ENCODE measurements at places on chromosomes 7 and 10.
A peak's percentile ranks its signal among the peaks of the same experiment; 100 is the strongest.

GRCh38 chr10:49300140-49300974 lies 1.4 kb downstream of the C10orf71 start:
- DNase-seq = no peak

DNA sequence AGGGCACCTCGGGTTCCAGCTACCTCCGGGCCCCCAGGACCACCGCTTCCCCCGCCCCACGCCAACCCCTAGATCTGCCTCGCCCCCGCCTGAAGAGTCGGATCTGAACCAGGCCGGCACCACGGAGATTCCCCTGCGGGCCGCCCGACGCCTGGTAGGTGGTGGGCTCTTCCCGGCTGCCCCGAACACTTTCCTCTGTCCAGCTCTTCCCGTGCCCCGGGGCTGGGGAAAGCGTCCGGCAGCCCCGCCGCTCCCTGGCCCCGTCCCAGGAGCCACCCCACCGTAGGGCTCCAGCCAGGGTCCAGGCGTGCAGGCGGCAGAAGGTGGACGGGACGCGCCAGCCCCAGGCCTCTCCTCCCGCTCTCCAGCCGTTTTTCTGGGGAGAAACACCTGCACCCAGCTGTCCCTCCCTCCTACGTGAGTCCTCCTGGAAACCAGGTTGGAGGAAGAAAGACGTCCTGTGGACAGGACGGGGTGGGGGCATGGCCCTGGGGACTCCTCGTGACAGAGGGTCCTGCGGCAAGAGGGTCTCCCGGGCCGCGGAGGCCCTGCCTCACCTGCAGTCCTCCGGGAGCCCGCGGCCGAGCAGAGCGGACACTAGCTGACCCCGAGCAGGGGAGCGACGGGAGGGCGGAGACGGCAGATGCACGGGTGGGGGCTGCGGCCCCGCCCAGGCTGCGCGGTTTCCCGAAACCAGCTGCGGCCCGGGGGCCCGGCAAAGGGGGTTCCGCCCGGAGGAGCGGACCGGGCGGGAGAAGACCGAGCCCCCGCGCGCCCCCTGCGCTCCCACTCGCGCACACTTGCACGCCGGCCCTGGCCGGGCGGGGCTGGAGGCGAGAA lies at the start of gene TMEM176B:
Gene TMEM176B, minus strand, starts transcription at position 624 of the 840 bp plus-strand sequence. CDS start 3,795 bp downstream, outside the sequence.
- peak; percentile 82 for DNase-seq

DNA sequence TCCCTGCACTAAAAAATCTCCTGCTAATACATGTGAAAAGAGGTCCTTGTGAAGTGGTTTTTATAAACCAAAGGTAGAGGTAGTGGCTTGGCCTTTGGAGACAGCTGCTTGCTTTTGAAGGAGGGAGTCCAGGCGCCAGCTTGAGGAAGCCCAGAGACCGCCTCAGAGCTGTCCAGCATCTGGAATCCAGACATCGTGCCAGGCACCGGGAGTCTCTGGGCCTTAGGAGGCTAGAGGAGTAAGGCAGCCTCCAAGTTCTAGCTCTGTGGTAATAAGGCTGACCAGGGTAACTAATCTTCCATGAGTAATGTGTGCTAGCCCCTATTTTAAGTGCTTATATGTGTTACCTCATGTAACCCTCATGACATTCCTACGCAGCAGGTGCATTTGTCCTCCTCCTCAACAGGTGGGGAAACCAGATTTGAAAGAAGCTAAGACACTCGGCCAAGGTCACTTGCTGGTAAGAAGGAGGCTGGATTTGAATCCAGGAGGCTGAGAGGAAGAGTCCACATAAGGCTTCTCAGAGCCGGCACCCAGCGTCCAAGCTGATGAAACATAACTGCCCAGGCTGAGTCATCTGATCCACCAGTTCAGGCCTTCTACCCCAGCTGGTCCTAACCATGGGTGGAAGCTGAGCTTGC lies 26.1 kb downstream of the PRLHR start:
- DNase-seq = no peak

DNA sequence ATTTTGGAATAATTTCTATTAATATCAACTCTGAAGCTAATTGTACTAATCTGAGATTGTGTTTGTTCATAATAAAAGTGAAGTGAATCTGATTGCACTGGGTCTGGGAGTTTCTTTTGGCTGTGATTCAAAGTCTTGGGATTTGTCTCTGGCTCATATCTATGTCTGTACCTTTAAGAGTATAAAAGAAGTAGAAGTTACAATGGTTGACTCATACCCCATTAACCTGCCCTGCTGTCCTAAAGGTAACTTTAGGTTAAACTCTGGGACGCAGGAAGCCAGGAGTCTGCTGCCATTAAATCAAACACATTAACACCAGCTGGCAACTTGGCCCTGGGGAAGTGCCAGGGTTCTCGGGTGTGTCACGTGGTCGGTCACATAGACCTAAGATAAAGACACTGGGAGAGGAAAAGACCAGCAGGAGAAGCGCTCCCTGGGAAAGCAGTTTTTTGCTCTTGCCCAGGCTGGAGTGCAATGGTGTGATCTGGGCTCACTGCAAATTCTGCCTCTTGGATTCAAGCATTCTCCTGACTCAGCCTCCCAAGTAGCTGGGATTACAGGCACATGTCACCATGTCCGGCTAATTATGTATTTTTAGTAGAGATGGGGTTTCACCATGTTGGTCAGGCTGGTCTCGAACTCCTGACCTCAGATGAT lies 17.8 kb downstream of the SCD start:
- peak; percentile 70 for DNase-seq

GRCh38 chr10:26334932-26335573 lies 103.1 kb upstream of the APBB1IP start:
- DNase-seq = peak; percentile 65

DNA sequence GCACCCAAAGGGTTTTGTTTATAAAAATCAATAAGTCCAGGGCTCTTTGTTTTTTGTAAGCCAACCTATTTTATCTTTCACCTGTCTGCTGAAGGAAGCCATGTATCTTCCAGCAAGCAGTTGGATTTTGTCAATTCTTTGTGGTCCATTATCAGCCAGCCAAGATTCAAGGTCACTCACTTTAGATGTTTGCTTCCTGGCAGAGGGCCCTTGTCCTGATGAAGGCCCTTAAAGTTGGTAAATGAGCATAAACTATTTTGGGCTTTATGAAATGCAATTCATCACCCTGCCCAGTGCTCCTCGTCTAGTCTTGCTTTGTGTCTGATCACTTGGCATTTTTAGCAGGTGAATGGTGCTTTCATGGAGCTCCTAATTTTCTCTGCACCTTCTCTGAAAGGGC lies 1004.2 kb downstream of the GRID1 start:
- DNase-seq = no peak

GRCh38 chr7:96052860-96053470 lies 268.9 kb downstream of the SLC25A13 start:
- DNase-seq = peak; percentile 57

DNA sequence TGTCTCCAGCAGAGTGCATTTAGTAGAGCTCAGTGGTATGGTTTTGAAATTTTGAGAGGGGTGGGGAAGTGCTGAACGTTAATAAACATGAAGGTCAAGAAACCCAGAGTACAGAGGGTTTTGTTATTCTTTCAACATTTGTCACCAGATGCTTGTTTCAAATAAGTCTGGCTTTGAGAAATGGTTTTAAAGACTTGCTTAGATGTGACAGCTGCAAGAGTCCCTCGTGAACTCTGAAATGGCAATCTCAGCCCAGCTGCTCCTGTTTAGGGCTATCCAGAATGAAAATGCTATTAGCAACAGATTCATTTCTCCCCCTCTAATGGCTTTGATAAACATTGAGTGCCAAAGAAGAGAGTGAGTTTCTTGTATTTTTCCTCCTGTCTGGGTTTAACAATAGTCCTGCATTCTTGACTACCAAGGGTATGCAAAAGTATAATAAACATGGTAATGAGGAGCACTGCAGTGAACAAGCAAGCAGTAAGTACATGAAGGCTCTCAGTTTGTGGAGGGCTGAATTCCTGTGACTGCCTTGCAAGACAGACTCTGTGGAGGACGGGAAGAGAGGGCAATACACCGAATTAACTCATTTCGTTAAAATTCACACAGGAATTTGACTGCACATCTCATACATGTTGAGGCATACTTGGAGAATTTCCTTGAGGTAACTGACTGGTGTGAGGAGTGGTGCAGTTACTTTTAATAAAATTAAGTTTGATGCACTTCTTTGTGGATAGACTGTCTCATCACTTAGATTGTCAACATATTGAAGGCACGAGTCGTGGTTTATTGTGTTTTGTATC lies 490.9 kb downstream of the REEP3 start:
- DNase-seq = no peak

DNA sequence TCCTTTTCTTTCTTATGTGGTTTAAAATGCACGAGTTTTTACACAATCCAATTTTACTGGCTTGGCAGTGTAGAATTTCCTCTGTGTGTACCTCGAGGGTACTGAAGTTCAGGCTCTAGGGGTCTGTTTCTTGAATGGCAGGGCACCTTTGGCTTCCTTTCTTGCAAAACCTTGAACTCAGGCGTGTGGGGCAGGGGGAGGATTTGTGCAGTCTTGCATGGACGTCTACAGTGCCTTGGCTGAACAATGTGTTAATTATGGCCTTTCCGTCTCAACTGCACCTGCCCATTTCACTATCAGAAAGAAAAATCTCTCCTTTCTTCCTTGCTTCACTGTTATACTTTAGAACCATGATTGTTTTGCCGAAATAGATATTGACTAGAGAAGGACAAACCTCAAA lies 570.9 kb downstream of the INHBA start:
- no peak for DNase-seq

- no peak for DNase-seq
These were observed 88.8 kb downstream of the ZRANB1 start for GRCh38 chr10:125030567-125031197.

GRCh38 chr10:33270971-33271370 lies 63.5 kb downstream of the NRP1 start:
- DNase-seq = no peak

GRCh38 chr10:105605918-105606317 lies 964.8 kb downstream of the SORCS3 start:
- DNase-seq = no peak

GRCh38 chr7:103106005-103106702 lies 31.2 kb downstream of the ARMC10 start:
- DNase-seq = no peak

GRCh38 chr10:100693821-100694220 lies 51.6 kb upstream of the PAX2 start:
- no peak for DNase-seq

DNA sequence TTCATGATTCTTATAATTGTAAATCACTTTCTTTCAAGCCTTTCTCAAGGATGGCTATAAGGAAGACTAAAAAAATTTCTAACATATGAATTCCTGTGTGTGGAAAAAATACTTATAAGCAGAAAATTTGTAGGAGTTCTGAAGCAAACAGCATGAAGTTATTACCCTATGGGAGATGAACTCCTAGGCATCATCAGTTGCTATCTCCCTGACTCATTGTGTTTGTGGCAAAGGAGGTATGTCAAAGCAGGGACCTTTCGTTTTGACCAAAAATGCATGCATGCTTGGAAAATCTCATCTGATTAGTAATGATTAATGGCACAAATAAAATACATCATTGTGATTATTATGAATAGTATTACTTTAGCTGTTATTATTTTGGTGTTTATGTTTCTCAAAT lies 59.4 kb downstream of the CALCR start:
- DNase-seq = no peak

DNA sequence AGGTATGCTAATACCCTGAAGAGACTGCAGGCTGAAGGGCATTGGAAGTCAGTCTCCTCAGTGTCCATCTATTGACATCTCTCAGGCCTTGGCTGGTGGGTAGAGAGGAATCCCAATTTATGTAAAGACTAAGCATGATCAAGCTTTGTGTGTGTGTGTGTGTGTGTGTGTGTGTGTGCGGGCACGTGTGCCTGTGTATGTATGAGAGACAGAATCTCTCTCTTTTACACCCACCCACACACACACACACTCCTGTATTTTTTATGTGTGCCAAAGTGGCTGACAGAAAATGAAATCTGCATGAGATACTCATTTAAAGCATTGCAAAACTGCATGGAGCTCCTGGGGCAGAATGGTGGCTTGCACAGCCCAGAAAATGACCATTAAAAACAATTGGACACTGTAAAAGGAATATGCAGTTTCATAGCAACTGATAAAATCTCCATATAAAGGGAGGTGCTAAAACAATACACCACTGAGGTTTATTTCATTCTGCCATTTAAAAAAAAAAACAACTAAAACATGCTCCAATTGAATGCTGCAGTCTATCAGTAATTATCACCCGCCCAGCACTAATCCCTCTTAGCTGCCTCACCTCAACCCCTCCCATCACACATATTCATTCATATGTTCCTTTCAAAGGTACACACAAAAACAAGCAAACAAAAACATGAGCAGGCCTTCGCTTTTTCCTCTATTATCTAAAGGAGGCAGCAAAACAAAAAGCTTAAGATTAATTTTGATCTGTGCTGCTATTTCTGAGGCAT lies 385.0 kb downstream of the KCNMA1 start:
- no peak for DNase-seq

GRCh38 chr10:94292434-94293090 lies 70.2 kb downstream of the NOC3L start:
- no peak for DNase-seq

GRCh38 chr10:132571650-132572544 lies 34.3 kb downstream of the INPP5A start:
- DNase-seq = no peak

- no peak for DNase-seq
These were observed 64.6 kb downstream of the TFEC start for GRCh38 chr7:115965796-115966475.

DNA sequence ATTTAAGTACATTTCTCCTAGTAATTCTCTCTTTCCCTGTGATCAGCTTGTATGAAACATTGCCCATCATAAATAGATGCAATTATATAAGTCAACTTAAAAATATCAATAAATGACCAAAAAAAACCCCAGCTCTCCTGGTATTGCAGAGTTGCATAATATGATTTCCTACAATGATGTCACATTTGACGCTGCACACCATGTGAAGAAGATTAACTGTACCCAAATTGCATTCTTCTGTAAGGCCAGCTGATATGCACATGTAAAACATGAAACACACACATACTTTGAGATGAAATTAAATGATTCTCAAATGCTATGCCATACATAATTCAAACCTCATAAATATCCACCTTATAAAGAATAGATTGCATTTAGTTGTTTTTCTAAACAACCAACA lies 115.5 kb downstream of the AGMO start:
- no peak for DNase-seq

DNA sequence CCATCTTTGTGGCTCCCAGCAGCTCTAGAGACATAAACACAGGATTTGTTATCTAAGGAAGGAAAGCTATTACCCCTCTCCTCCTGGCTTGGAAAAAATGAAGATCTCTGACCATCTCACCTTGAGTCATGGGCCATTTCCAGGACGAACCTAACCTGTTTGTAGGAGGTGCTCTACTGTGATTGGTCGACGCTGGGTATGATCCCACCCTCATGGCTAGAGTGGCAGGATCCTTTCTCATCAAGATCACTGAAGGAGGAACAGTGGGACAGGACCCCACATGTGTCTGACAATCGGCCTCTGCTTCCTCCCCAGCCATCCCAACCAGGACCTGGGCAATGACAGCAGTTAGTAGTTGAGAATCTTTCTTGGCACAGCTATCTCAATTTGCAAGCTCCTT lies 144.1 kb downstream of the EMX2 start:
- DNase-seq = no peak

- DNase-seq = no peak
These were observed 21.8 kb upstream of the DGKB start for GRCh38 chr7:14924398-14924797.

- DNase-seq = no peak
These were observed 204.6 kb upstream of the AGR3 start for GRCh38 chr7:17086403-17086802.

- no peak for DNase-seq
These were observed 2.3 kb downstream of the INPP5A start for GRCh38 chr10:132539894-132540293.

All from NCI-H146 (cell line).